CD4-positive, alpha-beta T cell treated with Interleukin-1 beta for 1 hour (primary cell): ENCODE measurements at places on chromosomes 4 and X.

DNA sequence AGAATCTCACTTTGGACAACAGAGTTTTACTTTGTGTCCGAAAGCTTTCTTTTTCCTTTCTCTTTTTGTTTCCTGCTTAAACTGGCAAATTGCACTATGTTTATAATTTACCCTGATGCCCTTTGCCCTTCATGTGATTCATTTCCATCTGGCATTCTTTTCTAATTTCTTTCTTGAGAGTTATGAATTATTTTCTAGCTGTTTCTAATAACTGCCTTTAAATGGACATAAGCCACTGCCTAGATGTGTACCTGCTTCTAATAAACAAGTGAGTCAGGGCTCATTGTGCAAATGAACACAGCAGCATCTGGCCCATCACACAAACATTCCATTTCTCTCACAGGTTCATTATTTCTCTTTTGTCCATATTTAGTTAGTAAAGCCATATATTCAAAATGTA lies 242.3 kb upstream of the GPRIN3 start:
- DNase-seq: no peak

- DNase-seq: no peak
These were observed 554.1 kb upstream of the MAGEB2 start for GRCh38 chrX:29661290-29661689.

DNA sequence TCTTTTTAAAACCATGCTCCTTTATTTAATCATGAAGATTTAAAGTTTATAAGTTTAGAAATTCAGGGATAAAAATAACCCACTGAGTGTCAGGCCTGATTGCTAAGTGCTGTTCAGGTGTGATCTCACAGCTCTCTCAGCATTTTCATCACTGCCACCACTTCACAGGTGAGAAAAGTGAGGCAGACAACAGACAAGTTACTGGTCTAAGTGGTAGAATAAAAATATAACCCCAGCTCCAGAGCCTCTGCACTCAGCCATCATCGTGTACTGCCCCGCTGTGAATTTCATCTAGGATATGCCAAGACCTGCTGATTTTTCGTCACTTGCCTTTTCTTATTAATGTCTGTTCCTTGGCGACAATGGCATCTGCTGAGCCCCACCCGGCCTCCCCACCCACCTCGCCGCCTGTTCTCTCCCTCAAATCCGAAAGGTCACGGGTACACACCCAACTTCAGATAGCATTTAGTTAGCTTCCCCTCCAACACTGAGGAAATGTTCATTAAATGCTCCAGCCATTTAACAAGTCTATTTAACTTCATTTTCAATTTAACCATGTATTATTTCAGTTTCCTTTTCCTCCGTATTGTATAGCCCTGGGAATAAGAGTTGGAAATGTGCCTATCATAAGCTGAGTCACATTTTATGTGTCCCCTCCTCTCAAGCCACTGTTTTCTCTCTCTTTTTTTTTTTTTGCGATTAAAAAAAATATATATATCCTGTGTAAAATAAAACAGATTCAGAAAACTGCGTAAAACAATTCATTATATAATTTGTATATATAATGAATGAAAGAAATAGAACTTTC lies 236.5 kb downstream of the CBR4 start:
- DNase-seq: no peak

- no peak for DNase-seq
These were observed 3.9 kb downstream of the LOC101059915 start for GRCh38 chrX:71671043-71671780.

DNA sequence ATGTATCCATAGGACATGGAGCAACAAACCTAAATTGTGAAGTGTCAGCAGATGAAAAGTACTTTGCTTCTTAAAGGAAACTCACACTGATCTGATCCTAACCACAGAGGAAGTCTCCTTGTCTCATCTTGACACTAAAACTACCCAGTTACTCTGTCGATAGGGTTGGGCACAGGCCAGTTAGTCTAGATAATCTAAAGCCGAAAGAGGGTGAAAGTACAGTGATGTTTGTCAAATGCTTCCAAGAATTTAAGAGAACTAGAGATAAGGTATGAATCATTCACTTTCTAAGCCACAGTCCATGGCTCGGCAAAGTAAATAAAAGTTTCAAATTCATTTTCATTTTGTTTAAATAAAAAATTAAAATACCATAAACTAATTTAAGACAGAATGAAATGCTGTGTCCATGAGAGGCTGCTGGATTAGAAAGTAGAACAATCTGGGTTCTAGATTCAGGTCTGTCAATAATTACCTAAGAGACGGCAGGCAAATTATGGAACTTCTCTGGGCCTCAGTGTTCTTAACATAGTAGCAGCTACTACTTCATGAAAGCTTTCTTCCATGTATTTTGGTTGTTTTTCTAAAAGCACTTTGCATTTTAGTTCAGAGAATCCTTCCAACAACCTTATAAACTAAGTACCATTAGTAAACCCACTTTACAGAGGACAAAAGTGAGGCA lies 176.7 kb downstream of the LDB2 start:
- DNase-seq: no peak

GRCh38 chrX:134469486-134469885 lies 9.5 kb downstream of the HPRT1 start:
- no peak for DNase-seq

DNA sequence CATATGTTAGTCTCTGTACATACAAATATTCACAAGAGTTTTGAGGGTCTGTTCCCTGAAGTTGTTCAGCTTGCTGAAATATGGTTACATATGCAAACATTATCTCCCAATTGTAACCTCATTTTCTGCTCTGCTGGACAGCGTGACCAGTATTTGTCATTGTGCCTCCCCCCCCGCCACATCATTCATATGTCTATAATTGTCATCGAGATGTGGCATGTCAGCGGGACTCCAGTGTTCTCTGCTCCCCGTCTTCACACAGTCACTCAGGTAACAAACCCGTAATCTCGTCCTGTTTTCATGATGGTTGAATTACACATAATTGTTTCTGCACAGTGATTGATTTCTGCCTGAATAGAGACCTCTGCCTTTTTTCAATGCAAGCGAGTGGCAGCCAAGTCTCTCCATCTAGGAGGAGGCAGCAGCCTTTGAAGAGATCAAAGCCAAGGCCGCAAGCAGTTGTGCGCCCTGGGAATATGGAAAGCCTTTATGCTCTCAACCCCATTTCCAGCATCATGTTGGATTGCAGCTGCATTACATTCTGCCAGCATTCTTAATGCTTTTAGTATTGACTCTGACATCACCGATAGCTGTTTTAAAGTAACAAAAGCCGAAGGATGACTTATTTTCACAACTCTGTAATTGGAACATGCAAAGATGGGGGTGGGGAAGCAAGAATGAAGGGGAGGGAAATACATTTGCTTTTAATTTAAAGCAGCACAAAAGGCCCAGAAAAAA lies 27.4 kb downstream of the LEF1 start:
- no peak for DNase-seq

DNA sequence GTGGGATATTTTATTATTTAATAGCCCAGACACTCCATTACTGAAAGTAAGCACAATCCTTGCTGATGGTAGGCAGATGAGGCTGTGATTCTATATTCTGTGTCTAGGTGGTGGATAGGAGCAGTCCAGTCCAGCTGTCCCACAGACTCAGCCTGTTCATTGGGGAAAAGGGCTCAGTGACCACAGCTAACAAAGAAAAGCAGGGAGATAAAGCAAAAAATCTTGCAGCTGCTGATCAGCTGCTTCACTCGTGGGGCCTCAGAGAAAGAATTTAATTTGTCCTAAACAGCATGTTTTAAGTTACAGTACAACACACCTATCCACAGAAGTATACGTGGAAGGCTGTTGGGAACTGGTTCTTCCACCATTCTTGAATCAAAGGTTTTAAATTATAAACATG lies 40.7 kb upstream of the ANK2 start:
- DNase-seq: no peak

GRCh38 chr4:65861993-65862392 lies 191.7 kb upstream of the EPHA5 start:
- DNase-seq: no peak

GRCh38 chrX:113947548-113947947 lies 636.3 kb upstream of the HTR2C start:
- DNase-seq: no peak

DNA sequence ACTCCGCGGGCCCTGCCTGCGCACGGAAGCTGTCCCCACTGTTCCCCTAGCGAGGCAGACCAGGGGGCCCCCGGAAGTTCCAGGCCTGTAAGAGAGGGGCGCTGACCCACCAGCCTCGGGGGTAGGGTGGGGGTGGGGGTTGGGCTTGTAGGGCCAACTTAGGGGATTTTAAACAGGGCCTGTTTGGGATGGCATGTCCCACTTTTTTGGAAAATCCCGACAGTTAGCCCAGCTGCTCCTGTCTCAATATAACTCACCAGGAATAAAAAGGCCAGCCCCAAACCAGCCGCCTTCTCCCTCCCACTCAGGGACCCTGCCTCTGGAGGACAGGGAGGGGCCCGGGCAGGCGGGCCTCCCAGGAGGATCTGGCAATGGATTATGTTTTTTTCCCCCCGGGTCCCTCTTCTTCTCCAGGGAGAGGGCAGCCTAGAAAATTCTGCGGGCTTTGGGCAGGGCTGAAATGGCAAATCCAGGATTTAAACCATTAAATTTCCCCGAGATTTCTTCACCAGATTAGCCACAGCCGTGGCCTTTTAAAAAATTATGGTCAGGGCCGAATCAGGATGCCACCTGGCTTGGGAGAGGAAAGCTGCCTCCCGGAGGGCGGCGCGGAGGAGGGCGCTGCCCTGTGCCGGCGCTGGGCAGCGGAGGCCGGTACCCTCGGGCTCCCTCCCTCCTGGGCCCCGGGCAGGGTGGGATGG lies 957 bp downstream of the PPP2R2C start:
- no peak for DNase-seq

DNA sequence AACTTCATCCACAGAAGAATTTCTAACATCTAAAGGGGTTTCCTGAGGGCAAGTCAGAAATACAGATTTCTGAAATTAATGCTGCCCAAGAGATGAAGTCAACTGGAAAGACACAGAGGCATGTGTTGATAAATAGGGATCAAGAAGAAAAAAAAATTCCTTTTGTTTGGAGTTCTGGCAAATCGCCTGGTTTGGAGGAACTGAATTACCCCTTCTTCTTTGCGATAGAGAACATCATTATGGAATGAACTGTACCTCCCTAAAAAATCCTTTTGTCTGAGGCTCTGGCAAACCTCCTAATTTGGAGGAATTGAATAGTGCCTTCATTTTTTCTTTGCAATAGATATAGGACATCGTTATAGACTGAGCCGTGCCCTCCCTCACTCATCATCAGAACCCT lies 200.9 kb downstream of the DHRSX start:
- no peak for DNase-seq

- DNase-seq: no peak
These were observed 126.2 kb upstream of the ANXA10 start for GRCh38 chr4:167966143-167966542.

- no peak for DNase-seq
These were observed 869.1 kb upstream of the GRID2 start for GRCh38 chr4:91434631-91435030.

- DNase-seq: no peak
These were observed 64.4 kb upstream of the KLHL13 start for GRCh38 chrX:118181030-118181429.

GRCh38 chr4:46389301-46389775 lies 590 bp downstream of the GABRA2 start:
- no peak for DNase-seq

DNA sequence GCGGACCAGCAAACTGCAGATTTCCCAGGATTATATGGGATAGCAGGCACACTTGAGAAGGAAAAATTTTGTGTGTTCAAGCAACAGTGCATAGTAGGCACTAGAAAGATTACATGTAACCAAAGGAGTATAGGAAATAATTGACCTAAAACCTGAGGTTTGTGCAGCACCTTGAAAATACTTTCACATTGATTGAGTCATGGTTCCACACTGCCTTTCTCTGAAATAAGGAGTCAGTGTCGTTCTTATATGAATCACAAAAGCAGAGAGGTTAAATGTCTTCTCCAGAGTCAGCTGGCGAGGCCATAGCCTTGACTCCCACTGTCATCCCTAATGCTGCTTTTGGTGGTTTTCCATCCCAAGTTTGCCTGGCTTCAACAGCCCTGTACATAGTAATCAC lies 138.9 kb downstream of the SOWAHB start:
- no peak for DNase-seq

GRCh38 chr4:16791460-16791859 lies 107.0 kb downstream of the LDB2 start:
- no peak for DNase-seq

- no peak for DNase-seq
These were observed 254.3 kb downstream of the PACRGL start for GRCh38 chr4:20954541-20954940.

- no peak for DNase-seq
These were observed 89.0 kb upstream of the SFRP2 start for GRCh38 chr4:153877898-153878297.

- DNase-seq: no peak
These were observed 97.9 kb downstream of the CPZ start for GRCh38 chr4:8690216-8691150.

- DNase-seq: no peak
These were observed 14.6 kb upstream of the IL13RA2 start for GRCh38 chrX:115031989-115032388.

DNA sequence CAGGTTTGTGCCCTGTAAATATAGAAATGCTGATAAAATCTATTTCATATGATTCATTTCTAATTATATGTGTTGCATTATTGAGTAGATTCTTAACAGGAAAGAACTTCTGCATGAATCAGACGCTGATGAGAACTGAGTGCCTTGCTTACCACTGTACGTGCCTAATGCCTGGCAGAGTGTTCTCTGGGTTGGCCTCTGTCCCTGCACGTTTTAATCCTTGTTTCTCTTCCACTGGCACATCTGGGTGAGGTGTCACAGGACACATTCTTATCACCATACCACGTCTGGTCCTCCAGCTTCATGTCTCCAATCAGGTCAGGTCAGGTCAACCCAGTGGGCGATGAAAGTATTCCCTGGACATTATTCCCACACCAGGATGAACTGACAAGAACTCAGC lies 53.6 kb downstream of the KLF3 start:
- DNase-seq: no peak

- no peak for DNase-seq
These were observed 26.2 kb upstream of the ARHGEF6 start for GRCh38 chrX:136806891-136807410.

DNA sequence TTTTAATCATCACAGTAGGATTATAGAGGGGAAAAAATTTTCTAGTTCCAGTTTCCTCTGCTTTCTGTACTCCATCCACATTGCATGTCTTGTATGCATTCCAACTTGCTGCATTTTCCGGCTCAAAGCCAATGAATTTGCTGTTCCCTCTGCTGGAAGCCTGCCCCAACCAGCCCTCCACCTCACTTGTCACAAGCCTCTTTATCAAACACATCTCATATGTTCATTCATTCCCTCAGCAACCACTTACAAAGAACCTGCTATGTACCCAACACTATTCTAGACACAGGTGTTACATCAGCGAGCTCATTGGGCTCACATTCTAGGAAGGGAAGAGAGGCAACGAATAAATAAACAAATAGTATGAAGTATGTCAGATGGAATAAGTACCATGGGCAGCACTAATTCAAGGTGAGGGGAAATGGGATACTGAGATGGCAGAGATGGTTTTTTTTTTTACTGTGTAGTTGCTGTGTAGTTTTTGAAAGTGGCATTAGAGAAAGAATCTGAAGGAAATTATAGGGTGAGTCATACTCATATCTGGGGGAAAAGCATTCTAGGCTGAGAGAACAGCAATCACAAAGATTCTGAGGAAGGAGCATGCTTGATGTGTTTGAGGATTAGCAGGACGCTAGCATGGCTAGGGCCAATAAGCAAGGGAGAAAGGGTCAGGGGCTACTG lies 332.5 kb downstream of the PDGFC start:
- DNase-seq: no peak
